ENCODE measurements at places on chromosomes 16 and 17.
A peak's percentile ranks its signal among the peaks of the same experiment; 100 is the strongest.

GRCh38 chr17:73192894-73193701 is at the start of gene COG1:
Gene COG1, plus strand, starts transcription at chr17:73193055. Its CDS starts 15 bp downstream, at chr17:73193070.
- DNase-seq, result peak; percentile 73

DNA sequence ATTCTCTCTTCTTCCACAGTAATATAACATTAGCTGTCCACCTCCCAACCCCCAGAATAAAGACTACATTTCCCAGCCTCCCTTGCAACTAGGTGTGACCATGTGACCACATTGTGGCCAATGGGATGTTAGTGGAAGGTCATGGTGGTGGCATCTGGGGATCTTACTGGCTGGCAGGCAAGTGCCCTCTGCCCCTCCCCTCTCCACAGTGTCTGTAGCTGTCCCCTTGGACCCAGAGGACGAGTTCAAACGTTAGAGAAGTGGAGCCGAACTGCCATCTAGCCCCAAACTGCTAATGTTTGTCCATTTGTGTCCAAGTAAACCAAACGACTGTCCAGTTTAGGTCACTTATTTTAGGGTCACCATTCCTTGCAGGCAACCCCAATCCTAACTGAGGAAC is 26.6 kb upstream of the KCNG4 start:
- peak; percentile 43 for DNase-seq

DNA sequence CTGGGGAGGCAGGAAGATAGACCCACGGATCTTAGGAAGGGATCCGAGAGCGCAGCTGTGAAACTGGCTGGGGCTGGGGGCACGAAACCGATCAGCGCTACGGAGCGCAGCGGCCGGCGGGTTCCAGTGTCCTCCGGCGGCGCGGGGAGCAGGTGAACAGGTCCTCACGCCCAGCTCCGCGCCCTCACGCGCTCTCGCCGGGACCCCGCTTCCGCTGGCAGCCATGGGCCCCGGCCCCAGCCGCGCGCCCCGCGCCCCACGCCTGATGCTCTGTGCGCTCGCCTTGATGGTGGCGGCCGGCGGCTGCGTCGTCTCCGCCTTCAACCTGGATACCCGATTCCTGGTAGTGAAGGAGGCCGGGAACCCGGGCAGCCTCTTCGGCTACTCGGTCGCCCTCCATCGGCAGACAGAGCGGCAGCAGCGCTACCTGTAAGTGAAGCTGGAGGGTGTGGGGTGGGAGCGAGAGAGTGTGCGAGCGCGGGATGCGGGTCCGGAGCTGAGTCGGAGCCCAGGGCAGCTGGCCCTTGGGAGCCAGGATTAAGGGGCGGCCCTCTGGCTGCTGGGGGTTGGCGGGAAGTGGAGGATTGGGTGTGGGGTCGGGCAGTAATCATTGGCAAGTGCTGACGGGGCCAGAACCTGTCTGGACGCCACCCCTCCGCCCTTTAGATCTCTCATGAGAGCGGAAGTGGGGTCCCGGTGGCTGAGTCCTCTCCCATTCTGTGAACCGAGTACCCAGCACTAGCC is 479 bp downstream of the ITGA3 start:
- DNase-seq, result peak; percentile 82

DNA sequence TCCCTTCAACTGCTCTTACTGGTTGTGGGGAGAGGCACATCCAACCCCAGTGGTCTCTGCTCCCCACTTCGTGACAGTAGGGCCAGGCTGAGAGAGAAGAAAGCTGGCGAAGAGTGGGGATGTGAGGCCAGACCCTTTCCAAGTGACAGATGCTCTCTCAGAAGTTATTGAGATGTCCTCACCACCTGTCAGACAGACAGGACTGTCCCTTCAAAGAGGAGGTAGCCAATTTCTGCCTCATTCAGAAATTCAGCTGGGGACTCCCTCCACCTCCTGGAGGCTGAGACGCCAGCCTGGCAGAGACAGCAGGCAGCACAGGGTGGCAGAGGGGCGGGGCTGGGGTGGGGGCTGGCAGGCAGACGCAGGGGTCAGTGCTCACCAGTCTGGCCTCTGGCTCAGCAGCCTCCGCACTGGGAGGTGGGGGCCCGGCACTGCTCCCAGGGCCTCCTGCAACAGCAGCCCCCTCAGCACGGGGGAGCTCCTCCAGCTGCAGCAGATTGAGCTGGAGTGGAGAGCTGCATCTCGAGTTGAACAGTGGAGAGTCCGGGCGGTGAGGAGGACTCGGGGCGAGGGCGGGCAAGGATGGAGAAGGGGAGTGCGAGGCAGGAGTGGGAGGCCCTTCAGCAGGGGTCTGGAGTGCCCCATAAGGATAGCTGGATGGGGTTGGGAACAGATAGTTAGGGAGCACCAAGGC is 9.2 kb downstream of the PER1 start:
- DNase-seq, result no peak

- no peak for DNase-seq
These were observed 64.0 kb downstream of the SNX20 start for GRCh38 chr16:50616883-50617645.

GRCh38 chr17:79201536-79202227 is 127.1 kb downstream of the ENGASE start:
- peak; percentile 46 for DNase-seq

GRCh38 chr16:84737192-84738011 is 37.6 kb downstream of the USP10 start:
- DNase-seq, result no peak

DNA sequence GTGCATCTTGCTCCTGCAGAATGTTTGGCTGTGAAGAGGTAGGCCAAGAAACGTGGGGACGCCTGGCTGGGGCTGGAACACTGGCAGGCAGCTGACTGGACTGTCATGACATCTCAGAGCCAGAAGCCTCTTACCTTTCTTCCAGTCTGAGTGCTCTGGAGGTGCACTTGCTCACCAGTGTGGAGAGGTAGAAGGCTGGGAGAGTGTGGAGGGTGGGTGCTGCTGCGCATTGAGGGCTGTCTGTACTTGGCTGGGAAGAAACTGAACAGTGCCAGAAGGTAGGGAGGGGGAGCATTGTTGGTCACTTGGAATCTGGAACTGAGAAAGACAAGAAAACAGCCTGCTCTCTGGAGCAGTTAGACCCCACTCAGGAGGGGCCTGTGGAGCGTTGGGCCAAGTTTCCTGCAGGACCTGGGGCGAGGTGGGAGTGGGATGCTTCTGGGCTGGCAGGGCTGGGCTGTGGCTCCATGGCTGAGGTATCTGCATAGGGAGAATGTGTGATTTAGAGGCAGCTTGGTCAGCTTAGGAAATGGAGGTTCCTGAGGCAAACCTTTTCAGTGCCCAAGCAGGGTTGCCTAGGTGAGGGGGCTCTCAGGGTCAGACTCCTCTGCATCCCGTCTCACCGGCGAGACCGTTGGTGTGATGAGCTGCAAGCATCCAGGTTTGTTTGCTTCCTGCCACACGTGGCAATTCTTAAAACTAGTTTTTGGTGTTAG is 55.1 kb downstream of the KSR1 start:
- DNase-seq, result no peak

DNA sequence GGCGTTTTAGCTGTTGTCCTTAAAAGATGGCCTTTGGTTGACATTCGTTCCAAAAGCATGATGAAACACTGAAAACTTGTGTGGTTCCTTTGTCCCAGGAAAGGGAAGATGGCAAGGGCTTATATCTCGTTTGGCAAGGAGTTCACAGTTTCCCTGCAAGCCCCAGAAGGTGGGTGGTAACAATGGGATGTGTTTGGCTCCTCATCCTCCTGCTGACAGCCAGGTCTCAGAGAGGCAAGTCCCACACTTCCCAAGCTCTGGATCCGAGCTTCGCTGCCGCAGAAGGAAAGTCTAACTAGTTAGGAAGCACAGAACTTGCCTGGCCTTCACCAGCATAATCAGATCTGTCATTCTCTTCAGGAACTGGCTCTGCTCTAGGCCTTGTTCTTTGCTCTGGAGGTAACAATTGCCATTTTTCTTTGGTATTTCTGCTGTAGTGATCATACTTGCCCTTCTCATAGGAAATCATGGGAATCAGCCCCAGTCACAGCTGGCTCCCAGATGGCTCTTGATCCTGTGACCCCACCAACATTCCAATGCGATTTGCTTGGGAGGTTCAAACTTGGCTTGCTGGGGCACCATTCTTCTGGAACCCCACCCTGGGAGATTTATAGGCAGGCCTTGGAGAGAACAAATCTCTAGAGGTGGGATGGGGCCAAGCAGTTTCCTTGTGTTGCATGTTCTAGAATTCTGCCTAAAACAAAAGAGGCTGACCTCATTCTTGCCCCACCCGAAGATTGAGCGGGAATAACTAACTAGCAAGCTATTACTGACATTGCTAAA is 17.9 kb downstream of the KPNA2 start:
- DNase-seq, result no peak

DNA sequence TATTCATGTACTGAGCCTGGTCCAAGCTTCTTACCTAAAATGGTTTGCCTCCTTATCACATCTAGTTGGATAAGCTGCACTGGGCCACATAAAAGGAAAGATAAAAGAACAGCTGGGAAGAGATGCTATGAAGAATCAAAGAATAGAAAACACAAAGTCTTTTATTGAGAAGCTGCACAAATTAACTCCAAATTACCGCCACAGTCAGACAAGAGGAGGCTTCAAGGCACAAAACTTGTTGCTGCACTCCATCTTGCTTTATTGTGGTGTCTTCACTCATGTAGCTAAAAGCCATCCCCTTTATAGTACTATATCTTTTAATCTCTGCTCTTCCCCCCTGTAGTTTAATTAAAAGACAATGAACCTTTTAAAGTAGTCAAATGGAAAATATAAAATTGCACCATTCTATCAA is 330.6 kb upstream of the PMFBP1 start:
- DNase-seq, result no peak

GRCh38 chr16:84897911-84898377 is 78.2 kb downstream of the CRISPLD2 start:
- no peak for DNase-seq

GRCh38 chr17:81354954-81355347 is 40.3 kb upstream of the BAHCC1 start:
- DNase-seq, result no peak

DNA sequence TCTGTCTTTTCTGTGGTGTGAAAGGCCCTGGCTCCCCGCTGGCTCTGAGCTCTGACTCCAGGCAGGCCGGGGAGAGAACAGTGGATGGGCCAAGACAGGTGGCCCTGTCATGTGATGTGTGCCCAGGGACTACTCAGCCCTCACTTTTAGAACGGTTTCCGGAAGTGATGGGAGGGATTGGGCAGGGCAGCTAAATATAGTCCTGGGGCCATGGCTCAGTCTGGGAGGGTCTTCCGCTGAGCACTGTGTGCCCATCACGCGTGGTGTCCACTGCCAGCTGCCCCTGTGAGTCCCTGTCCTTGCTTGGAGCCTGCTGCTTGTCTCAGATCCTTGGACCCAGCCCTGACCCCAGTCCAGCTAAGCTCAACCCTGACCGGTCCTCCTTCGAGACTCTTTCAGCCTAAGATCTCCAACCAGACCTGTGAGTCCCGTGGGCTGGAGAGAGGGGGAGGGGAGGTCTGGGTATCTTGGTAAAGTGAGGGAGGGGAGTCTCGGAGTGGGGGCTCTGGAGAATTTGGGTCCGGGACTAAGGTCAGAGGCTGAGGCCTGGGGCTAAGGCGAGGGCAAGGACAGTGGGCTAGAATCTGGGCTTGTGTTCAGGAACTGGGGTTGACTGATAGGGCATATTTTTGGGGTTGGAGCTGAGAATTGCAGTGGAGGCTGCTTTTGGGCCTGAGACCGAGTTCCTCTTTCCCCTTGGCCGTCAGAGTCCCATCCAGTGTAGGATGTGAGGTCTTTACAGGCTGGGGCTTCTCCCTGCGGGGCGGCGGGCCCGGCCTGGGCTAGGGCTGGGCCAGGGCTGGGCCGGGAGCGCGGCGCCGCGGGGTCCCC is at the start of gene TRIM72:
Gene TRIM72 (plus strand): TSS at position 243 of the 831 bp plus-strand sequence. CDS start 620 bp downstream, outside the sequence.
- DNase-seq, result no peak

- no peak for DNase-seq
These were observed 49.3 kb downstream of the RMI2 start for GRCh38 chr16:11394593-11394960.

DNA sequence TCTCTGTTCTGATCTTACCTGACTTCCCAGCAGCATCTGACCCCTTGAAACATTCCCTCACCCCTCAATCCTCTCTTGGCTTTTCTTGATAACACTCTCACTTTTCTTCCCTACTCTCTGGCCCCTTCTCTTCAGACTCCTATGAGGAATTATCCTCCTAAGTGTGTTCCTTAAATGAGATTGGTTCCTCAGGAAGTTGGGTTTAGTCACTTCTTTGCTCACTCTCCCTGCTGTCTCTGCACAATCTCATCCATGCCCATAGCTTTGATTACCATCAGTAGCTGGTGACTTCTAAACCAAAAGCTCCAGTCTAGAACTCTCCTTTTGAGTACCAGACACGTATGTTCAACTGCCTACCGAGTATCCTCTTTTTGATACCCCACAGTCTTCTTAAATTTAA is 13.0 kb downstream of the MED24 start:
- DNase-seq, result no peak

DNA sequence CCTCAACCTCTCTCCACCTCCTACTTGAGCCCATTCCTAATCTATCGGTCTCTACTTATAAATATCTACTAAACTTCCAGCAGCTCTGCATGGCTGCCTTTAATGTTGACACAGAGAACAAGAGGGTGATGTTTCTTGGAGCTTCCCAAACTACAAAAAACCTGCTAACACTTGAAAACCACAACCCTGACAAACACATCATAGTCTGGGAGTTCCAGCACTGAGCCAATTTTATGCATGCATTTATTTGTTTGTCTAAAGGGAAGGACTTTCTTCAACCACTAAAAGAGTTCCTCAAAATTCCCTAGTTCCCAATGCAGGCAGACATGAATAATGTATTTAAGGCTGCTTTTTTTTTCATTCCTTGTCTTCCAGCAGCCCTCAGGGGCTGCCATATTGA is 331.8 kb upstream of the XYLT1 start:
- DNase-seq, result no peak

- DNase-seq, result no peak
These were observed 19.3 kb downstream of the SOCS1 start for GRCh38 chr16:11236461-11237254.

DNA sequence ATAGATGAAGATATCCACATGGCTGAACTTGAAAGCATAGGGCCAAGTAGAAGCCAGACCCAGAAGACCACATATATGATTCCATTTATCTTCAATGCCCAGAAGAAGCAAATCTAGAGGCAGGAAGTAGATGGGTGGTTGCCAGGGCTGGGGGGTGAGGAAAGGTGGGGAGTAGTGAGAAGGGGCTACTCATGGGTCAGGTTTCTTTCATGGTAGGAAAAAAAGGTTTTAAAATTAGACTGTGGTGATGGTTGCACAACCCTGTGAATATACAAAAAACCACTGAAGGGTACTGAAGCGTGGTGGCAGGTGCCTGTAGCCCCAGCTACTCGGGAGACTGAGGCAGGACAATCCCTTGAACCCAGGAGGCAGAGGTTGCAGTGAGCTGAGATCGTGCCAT is 5.4 kb downstream of the CD2BP2 start:
- no peak for DNase-seq

DNA sequence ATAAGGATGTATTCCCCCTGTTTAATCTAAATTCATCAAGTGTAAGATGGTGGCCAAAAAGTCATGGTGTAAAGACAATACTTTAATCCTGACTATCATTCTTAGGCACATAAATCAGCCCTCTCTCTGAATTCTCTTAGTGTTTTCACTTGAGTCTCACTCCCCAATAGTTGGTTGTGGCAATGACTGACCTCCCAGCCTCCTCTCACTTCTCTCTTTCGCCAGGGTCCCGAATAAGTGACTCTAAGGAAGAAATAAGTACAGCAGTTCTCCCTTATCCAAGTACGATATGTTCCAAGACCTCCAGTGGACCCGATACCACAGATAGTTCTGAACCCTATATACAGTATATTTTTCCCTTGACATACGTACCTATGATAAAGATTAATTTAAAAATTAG is 335.3 kb downstream of the MAF start:
- no peak for DNase-seq

- no peak for DNase-seq
These were observed 718 bp downstream of the NDUFAB1 start for GRCh38 chr16:23595246-23595950.

- DNase-seq, result no peak
These were observed 2.5 kb downstream of the TTLL6 start for GRCh38 chr17:48814504-48814903.

Data from SW 1271 (cell line).